HT1080 (cell line): ENCODE measurements at places on chromosomes 2 and 18.

- DNase-seq = no peak
Measured at GRCh38 chr2:54557601-54558187, 101.6 kb downstream of the SPTBN1 start.

DNA sequence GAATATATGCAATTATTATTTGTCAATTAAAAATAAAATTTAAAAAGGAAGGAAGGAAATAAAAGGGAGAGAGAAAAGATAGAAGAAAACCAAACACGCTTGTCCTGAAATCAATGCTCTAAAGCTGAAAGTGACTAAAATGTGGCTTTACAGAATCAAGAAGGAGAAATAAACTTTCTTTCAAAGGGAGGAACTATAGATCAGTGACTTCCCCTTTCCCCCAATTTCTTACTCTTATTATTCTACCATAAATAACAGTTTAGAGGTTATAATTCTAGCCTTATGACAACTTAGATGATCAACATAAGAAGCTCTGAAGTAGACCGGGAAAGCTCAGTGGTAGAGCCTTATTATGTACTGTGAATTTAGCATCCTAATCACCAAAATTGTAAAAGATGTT, 122.5 kb downstream of the ARHGAP15 start:
- no peak for DNase-seq

GRCh38 chr2:205650450-205650849, 31.9 kb upstream of the NRP2 start:
- peak; percentile 86 for DNase-seq

DNA sequence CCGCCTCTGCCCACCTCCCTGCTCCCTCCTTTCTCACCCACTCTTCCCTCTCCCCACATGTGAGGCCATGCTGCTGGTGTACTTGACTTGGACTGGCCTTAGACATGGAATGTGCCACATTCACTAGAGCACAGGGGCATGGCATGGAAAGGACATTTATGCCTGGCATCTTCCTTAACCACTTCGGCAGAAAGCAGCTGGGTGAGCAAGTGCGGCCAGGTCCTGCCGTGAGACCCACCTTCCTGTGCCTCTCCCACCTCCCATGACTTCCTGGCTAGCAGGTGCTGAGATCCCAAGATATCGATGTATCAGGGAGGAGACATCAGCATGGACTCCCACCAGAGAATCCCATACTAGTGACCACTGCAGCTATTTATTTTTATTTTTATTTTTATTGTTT, 13.0 kb downstream of the GPR55 start:
- DNase-seq = no peak

- no peak for DNase-seq
Measured at GRCh38 chr2:158743466-158743865, 51.7 kb upstream of the DAPL1 start.

DNA sequence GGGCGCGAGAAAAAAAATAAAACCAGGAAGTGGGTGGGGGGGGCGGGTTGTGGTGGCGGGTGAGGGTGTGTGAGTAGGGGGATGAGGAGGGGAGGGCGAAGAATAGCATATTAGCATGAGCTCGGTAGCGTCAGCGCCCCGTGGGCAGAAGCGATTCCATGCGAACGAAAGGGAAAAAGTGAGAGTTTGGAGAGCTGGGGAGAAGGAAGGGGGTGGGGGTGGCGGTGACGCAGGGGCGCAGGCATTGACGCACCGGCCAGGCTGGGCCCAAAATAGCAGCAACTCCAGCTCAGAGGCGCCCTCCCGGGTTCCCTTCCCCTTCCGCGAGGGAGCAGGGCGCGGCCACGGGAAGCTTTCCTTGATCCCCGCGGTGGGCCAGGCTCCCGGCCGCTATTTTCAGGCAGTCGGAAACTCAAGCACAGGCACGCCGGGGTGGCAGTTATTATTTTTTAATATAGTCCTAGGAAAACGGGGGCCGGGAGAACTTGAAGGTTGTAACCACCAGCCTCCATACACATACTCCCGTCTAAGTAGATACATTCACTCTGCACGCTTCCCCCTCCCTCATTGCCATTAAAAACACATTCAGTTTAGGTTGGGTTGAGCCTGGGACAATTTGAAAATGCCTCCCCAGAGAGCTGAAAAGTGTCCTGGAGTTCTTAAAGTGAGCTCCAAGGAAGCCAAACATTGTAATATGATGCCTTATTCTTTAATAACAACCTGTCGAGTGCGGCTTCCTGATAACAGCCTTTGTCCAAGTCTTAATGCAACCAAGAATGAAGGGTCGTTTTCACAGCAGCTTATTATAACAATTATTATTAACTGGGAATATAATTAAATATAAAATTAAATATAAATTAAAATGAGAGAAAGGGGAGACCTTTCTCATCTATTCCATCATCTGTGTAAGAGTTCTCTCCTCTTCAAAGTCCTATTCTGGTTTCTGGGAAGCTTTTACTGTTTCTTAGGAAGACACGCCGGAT, 2.3 kb upstream of the NR4A2 start:
- DNase-seq = peak; percentile 87

DNA sequence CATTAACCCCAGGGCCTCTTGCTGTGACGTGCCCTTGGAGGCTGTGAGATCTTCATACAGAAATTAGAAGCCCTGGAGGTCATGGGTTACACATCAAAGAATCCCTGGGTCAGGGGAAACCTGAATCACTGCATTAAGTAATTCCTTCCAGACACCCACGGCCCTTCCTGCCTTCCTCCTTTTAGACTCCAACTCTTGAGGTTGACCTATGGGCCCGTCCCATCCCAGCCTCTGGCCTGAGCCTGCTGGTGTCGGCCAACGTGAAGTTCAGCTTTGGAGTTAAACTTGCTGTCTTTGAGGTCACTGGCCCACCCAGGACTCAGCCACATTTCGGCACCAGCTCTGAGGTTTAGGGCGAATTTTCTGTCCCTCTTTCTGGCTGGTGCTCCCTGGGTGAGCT, 198.3 kb downstream of the ACKR3 start:
- DNase-seq = no peak

- no peak for DNase-seq
Measured at GRCh38 chr2:215313255-215313613, 1.4 kb downstream of the ATIC start.

- peak; percentile 85 for DNase-seq
Measured at GRCh38 chr2:219446101-219446504, 11.5 kb downstream of the SPEG start.

DNA sequence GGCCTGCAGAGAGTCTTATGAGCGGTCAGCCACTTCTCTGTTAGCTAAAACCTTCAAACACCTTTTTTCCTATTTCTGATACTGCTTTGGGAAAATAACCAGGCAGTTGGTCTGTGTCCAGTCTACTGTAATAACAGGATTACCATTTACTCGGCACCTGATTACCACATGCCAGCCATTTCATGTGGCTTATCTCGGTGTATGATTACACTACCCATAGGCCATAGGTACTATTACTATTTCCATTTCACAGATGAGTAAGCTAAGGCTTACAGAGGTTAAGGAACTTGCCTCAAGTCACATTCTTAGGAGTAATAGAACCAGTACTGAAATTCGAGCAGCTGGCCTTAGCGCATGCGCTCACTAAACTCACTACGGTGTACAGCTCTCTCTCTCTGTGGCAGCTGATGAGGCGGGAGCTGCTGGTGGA, 147.2 kb upstream of the L3MBTL4 start:
- no peak for DNase-seq

GRCh38 chr2:235960011-235960715, 208.0 kb downstream of the GBX2 start:
- no peak for DNase-seq

- DNase-seq = no peak
Measured at GRCh38 chr2:30446602-30447148, 371 bp upstream of the LCLAT1 start.

DNA sequence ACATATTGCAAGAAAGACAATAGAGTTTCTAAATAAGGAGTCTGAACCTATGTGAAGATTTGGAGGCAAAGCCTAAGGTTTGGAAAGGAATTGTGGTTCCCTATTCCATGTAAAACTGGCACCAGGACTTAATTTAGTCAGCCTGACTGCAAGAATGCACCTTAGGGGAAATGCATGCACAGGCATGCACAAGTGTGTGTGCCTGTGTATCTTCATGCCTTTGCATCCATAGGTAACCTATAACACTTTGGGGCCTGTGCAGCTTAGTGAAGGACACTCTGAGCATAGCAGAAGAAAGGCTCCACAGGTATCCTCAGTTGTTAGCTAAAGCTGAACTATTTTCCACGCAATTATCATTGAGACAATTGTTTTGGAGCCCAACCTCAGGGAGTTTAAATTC, 73.4 kb downstream of the RPRM start:
- no peak for DNase-seq

GRCh38 chr2:176187899-176188773, at the start of gene HOXD1:
TSS of gene HOXD1 (plus strand) at chr2:176188668. CDS start at chr2:176188802, 134 bp downstream.
- no peak for DNase-seq

- DNase-seq = no peak
Measured at GRCh38 chr2:8239531-8240088, 442.2 kb upstream of the ID2 start.

DNA sequence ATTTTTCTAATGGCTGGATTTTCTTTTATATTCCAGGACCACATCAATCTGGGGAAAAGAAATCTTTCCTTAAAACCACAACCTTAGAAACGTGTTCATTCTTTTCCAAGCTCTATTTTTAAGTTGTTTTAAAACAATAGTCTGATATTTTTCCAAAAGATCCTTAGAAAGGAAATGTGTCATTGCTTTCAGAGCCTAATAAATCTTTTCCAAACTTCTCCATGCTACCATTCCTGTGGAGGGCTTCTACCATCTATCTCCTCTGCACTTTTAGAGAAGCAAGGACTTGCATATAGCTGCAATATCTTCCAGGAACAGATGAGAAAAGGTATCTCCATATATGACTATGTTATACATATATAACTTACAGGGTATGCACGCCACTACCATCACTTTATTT, 21.2 kb downstream of the WDFY1 start:
- DNase-seq = no peak

DNA sequence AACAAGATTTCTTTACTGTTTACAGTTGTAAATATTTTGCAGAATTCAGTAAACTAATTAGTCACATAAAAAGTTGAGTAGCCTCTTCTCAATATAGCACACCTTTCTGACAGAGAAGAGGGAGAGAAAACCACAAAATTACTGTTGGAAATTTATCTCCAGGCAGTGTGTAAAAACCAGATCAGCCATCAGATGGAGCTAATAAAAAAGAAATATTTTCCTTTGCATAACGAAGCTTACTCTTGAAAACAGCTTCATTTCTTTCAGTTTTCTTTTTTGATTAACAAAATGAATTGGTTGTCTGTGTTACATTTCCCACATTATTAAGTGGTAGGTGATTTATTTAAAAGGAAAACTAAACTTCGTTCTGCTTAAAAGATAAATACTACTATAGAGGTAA, 259.3 kb upstream of the KCNJ3 start:
- peak; percentile 3 for DNase-seq
